EL (cell line): ENCODE measurements at places on chromosomes 4 and X.

GRCh38 chr4:181645489-181645888 lies 597.7 kb upstream of the TENM3 start:
- DNase-seq = no peak

DNA sequence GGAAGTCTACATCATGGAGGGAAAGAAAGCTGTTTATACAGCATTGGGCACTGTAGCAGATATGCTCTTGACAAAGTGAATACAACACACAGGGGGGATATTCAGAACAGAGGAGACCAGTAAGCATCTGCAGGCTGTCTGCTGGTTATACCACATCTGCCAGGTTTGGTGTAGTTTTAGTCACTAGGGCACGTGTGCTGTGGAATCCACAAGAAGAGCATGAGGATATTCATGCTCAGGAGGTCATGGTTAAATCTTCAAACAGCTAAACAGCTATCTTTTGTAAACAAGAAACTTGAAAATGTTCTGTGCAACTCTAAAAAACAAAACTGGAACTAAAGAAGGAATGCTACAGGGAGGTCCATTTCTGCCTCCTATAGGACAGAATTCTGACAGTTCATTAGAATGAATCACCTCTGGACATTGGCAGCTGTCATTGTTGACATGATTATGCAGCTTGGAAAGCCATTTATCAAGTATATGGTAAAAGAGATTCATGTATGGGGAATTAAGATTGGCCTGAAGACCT lies 175.8 kb downstream of the RCHY1 start:
- no peak for DNase-seq

DNA sequence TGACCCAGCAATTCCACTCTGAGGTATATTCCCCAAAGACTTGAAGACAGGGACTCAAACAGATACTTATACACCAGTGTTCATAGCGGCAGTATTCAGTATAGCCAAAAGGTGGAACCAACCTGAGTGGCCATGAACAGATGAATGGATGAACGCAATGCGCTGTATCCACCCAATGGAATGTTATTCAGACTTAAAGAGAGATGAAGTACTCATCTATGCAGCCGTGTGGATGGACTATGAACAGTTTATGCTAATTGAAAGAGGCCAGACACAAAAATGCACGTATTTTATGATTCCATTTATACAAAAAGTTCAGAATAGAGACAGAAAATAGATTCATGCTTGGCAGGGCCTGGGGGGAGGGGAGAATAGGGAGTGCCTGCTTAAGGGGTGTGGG lies 26.3 kb downstream of the PRPS2 start:
- DNase-seq = no peak

- DNase-seq = peak; percentile 28
Measured at GRCh38 chr4:150056569-150056968, 21.7 kb upstream of the DCLK2 start.

GRCh38 chrX:132613801-132614200 lies 125.0 kb upstream of the MBNL3 start:
- no peak for DNase-seq

DNA sequence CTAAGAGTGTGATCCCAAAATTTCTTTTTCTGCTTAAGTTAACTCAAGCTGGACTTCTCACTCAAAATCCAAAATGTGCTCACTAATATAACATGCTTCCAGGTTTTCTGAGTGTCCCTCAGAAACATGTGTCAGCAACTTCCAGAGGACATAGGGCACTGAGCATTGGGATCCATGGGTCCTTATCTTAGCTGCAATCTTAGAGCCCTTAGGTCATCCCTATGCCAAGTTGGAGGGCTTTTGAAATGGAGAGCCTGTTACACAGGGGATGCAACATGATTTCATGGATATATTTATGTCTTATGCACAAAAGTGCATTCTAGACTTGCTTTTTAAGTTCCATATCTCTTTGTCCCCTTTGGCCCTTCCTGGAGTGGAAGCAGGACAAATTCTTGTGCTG lies 11.7 kb upstream of the HCCS start:
- DNase-seq = no peak

DNA sequence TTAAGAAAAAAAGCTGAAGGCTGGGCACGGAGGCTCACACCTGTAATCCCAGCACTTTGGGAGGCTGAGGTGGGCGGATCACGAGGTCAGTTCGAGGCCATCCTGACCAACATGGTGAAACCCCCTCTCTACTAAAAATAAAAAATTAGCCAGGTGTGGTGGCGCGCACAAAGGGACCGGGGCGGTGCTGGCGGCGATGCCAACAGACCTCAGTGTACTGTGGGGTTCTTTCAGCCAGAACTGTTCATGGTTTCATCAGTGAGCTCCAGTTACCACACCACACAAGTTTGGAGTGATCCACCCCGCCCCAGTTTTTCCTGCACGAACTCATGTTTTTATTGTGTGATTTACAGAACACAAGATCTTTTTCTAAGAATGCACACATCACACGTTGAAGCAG lies 21.2 kb upstream of the IRAK1 start:
- no peak for DNase-seq

DNA sequence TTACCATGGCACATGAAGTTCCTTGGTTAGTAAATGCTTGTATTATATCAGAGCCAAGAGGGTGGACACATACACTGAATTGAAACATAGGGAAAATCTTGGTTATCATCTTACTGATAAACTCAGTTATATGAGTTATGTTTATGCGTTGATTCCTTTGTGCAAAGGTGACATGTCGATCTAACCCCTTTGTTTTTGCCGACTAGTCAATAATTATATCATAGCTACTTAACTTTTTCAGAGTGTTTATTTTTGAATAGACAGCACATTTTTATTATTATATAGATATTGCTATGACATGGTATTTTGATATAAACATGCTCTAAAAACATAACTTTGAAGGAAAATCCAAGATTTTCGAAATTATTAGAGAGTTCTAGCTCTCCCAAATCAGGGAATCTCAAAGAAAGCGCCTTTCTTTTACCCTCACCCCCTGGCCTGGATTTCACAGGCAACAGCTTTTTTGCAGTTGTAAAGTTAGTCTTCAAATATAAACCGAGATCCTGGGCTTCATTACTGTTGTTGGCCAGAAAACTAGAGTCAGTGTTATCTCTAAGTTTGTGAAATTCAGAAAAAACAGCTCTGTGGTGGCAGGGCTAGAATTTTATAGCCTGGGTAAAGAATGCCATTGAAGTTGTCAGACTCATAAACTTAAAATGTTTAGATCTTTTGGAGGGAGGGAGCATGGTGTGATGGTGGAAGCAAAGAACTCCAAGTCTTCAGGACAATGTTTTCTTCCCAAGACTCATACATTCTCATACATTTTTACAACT lies 45.8 kb upstream of the PITX2 start:
- no peak for DNase-seq

DNA sequence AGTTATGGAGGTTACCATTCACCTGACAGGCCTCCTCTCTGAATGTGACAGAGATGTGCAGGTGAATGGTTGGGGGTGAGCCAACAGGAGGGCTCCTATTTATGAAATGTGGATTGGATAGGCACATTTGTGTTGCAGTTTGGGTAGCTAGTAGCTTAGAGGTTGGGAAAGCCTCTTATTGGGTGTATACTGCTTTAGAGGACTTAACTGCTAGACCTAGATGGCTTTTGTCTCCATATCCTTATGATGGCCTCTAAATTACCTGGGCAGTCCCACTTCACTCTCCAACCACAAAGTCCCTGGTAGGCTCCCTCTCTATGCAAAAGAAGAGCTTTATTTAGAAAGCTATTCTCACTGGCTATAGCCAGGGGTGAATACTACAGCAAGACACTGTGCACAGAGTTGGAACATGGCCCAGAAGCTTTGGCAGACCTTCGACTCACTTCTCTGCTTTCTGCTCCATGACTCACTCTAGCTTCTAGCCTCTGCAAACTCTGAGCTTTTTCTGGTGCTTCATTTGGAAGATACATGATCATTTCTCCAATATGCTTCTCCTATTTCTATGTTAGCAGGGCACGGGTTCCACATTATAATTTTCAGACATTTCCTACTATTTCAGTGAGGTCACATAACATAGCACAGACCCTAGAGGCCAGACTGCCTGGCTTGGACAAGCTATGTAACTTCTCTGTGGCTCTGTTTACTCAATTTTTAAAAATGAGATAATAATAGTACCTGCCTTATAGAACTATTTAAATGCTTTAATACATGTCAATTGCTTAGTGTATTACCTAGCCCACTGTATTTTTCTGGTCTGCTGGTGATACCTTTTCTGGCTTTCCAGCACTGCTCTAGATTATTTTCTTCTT lies 6.0 kb upstream of the VGLL1 start:
- DNase-seq = peak; percentile 62

- DNase-seq = no peak
Measured at GRCh38 chr4:174207367-174207766, 76.1 kb downstream of the FBXO8 start.

GRCh38 chrX:81261576-81261975 lies 59.7 kb downstream of the SH3BGRL start:
- peak; percentile 21 for DNase-seq

DNA sequence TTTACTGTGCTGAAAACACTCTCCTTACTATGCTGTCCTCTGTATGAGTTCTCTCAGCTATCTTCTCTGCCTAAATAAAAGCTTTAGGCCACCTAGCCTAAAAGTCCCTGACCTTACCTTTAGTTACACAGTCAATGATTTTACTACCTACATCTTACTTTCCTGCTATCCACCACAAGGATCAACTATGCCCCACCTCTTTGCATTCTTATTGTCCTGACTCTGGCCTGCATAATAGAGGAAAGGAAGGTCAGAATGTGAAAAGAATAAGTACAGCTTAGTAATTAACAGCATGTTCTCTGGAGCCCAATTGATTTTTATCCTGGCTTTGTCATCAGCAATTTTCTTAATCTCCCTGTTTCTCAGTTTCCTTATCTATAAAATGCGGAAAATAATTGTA lies 1257.8 kb downstream of the RPA4 start:
- DNase-seq = no peak

- peak; percentile 18 for DNase-seq
Measured at GRCh38 chr4:14743601-14744000, 258.7 kb upstream of the CPEB2 start.

GRCh38 chr4:26458157-26458561 lies 32.1 kb downstream of the CCKAR start:
- no peak for DNase-seq

- no peak for DNase-seq
Measured at GRCh38 chr4:17707671-17708070, 73.8 kb downstream of the FAM184B start.

DNA sequence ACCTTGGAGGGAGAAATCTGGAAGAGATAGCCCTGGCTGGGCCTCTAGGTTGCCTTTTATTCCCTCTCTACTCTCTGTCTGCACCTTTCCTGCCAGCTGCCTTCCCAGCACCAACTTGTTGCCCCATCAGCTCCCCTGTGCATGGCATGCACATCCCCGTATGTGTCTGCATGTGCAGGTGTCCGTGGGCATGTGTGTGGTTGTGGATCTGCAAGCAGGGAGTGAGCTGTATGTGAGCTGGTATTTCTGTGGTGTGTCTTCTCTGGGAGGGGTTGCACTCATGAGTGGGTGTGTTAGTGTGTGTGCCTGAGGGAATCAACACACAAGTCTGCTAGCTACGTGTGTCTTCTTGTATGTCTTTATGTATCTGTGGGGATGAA lies 9.9 kb downstream of the L1CAM start:
- DNase-seq = no peak

DNA sequence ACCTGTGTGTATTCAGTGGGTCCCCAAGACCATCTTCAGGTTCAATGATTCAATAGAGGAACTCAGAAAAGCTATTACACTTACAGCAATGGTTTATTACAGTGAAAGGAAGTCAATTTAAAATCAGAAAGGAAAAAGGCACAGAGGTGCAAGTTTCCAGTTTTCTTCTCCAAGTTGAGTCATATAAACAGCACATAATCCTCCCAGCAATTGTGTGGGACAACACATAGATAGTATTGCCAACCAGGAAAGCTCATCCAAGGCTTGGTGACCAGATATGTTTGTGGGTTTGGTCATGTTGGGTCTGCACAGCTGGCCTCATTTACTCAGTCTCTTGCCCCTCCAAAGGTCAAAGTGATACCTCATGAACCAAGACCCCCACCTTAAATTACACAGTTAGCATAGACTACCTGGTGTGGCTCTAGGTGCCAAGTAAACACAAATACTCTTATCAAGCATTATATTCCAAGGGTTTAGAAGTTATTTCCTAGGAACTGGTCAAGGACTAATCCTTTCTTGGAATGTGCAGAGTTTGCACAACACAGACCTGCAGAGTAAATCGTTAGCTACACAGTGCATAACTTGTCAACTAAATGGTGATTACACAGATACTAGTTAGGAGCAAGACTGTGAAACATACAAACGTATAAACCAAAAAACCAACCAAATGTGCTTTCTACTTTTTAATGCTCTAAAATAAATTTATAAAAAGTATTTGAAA lies 777.3 kb downstream of the PCDH18 start:
- no peak for DNase-seq

DNA sequence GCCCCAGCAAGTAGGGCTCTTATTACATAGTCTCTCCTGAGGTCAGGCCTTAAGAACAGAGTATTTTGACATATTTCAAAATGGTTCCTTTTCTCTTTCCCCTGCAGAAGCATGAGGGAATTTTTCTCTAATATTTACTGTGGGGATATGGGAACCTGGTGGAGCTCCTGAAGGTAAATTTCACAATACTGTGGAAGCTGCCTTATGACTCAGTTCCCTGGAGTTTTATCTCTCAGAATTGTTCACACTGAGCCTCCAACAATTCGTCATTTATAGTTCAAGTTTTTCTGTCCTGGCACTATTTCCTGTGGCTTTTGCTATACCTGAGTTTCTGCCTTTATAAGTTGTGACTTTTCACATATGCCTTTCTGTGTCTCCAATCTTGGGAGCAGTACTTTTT lies 607.2 kb upstream of the NDST4 start:
- DNase-seq = no peak

DNA sequence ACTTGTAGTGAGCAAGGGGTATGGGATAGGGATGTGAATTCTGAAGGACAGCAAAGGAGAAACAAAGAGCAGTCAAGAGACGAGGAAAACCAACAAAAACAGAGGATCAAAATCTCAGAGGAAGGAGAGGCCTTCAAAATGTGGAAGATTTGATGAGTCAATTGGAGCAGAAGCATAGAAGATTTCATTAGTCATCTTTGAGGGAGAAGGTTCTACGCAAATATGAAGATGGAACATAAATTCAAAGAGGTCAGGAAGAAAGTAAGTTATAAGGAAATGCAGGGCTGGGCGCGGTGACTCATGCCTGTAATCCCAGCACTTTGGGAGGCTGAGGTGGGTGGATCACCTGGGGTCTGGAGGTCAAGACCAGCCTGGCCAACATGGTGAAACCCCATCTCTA lies 35.4 kb downstream of the MID2 start:
- DNase-seq = no peak

DNA sequence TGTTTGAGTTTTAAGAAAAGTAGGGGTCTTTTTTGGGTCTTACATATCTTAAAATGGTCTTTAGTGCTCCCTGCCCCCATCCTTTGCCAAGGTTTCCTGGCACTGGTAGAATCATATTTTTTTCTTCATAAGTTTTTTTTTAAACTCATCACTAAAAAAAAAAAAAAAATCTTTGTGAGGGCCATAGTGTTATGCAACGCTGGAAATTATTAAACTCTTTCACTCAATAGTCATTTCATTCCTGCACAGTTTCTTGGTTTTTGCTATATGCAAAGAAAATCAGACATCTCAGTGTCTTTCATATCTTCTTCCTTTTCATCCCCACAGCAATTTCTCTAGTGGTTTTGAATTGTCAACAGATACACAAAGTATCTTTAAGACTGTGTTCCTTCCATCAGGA lies 95.6 kb downstream of the TMA16 start:
- DNase-seq = no peak

- peak; percentile 31 for DNase-seq
Measured at GRCh38 chr4:26321373-26322221, 783 bp downstream of the RBPJ start.

GRCh38 chr4:79650217-79650616 lies 242.2 kb upstream of the GK2 start:
- DNase-seq = no peak
